ENCODE measurements at places on chromosomes 12 and 14.

DNA sequence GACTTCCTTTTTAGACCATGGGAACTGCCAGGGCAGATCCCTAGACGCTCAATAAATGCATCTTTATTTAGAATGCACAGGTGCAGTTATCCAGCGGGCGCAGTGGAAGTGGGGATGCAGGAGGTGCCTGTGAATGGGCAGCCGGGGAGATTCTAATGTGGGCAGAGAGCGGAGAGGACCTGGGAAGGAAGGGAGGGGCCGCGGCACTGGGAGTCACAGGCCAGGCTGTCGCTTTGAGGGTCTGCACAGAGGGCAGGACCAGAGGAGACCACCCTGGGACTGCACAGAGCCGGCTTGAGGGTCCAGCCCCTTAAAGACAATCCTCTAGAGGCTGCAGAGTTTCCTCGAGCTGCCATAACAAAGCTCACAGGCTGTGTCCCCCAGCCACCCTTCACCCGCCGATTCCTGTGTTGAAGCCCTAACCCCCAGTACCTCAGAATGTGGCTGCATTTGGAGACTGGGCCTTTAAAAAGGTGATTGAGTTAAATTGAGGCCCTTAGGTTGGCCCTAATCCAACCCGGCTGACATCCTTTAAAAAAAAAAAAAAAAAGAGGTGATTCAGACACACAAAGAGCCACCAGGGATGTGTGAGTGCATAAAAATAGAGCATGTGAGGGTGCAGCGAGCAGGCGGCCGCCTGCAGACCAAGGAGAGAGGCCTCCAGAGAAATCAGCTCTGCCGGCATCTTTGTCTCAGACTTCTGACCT lies 44.4 kb upstream of the PPP2R5C start:
- no peak for DNase-seq

GRCh38 chr14:55800156-55800785 lies 220.3 kb downstream of the KTN1 start:
- no peak for DNase-seq

DNA sequence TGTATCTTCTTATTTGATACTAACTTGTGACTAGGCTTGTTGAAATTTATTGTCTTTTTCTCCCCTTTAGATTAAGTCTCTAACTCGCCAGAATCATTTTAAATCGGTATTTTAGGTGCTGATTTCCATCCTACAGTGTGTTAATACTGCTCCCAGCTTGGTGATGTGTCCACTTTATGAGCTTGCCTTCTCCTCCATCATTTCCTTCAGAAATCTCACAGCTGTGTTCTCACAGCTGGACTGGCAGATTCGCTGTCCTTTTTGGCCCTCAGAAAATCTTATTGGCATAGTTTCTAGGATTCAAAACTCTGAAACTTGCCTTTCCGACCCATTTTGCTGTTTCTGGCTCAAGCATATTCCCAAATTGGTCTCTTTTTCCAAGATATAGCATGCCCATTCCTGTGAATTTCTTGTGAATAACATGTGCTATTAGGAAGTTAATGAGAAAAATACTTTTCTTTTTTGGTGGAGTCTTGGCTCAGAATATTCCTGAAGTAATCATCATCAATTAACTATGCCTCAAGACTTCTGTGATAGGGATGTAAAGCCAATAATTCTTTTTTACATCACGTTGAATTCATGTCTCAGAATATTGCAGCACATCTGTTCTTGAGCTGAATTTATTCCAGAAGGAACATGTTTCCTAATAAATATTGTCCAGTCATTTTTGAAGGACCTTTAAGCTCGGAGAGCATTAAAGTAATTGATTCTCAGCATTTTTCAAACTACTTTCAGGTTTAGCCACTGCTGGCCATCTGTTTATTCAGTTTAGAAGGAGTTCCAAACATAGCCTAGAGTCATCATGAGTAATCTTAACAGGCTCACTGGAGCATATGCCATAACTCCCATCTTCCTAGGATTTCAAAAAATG lies 50.0 kb upstream of the USP44 start:
- DNase-seq = no peak

DNA sequence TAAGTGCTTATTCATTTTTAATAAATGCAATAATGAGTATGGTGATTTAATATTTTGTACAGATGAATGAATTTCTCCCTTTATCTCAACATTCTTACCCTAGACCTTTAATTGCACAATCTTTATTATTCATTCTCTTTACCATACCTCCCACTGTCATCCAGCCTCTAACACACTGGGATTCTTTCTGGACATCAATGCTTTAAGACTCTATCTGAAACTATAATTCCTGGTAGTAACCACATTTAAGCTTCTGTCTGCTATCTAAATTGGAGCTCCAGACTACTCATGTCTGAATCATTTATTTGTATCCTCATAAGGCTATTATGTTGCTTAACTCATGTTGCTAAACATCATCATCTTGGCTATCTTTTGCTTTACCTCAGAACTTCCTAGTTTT lies 270.2 kb downstream of the ALG10B start:
- DNase-seq = no peak

DNA sequence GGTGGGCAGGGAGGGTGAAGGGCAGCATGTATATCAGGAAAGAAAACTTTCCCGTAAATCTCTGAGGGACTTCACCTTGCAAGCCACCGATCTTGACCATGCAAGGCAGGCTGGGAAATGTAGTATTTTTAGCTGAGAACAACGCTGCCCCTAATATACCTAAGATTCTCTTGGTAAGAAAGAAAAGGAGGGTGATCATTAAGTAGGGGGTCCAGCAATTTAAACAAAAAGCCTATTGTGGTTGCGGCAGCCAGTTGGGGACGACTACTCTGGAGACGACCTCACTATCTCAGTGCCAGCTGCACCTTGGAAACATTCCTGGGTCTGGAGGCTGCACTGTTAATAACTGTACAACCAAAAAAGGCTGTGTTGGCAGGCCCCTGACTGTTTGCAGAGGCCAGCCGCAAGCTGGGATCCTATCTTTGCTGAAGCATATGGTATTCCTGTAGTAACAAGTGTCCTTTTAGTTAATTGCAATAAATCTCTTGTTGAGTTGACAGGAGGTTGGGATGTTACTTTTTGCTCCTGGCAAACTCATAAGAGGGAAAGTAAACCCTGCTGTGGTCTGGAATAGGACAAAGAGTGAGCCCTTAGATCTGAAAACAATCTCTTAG lies 6.4 kb downstream of the APOLD1 start:
- no peak for DNase-seq

DNA sequence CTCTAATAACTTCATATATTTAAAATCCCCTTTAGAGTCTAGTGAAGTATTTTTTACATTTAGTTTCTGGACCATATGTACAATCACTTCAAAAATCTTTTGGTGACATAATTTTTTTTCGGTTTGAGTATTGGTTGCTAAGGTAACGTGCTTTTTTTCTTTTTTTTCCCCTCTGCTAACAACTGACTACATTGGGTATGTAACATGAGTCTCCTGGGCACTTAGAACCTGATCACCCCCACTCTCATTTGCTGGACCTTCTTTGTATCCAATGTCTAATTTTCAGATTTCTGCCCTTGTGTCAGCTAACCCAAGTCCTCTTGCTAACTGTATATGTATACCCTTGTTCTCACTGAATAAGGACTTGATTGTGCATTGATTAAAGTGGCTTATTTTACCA lies 592.9 kb upstream of the FLRT2 start:
- no peak for DNase-seq

- DNase-seq = no peak
Observed at GRCh38 chr12:66312189-66312588, 9.9 kb downstream of the HELB start.

DNA sequence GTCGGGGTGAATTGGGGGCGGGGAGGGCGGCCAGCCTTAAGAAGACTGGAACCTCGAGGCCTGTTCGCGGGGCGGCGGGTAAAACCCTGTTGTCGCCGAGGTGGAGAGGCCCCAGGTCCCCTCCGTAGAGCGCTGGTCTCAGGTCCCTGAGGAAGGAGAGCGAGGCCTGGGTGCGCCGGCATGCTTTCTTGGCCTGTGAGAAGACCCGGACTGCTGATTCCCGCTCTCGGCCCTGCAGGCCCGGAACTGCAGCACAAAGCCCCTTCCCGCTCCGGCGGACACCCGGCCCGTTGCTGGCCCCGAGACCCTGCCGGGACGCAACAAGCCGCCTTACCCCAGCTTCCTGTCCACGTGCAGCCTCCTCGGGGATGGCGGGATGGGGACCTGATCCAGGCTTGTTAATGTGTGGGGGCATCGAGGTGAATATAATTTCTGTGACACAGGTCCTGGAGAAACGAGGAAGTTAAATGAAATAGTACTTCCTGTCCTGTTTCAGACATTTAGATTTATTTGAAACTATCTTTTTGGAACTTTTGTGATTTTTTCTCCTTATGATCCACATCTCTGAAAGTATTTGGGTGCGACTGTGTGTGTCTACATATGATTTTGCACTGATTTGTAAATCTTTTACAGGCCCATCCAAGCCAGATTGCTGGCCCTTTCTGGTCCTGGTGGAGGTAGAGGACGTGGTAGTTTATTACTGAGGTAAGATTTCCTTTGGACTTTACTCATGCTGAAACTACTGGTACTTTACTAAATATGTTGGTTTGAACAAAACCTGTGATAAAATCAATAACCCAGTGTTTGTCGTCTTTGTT lies 600 bp downstream of the PNN start:
- DNase-seq = peak; percentile 55

Data from NK-92 treated with Interleukin-12 subunit alpha and Interleukin-12 subunit beta, amount 100 ng/mL, for 24 hours (cell line).